ENCODE measurements at places on chromosomes 16 and 17.

- no peak for DNase-seq
These were observed at the start of gene FBXL16 for GRCh38 chr16:705431-706188. TSS of gene FBXL16 (minus strand) at chr16:705801. CDS start at chr16:697405, 8,396 bp downstream.

GRCh38 chr17:43897831-43898230 lies 9.5 kb downstream of the MPP2 start:
- no peak for DNase-seq

GRCh38 chr16:69672998-69673713 lies 53.2 kb downstream of the NQO1 start:
- no peak for DNase-seq

GRCh38 chr17:28861393-28862203 lies 6.8 kb downstream of the ERAL1 start:
- no peak for DNase-seq

- no peak for DNase-seq
These were observed 13.2 kb upstream of the AURKB start for GRCh38 chr17:8223356-8224126.

DNA sequence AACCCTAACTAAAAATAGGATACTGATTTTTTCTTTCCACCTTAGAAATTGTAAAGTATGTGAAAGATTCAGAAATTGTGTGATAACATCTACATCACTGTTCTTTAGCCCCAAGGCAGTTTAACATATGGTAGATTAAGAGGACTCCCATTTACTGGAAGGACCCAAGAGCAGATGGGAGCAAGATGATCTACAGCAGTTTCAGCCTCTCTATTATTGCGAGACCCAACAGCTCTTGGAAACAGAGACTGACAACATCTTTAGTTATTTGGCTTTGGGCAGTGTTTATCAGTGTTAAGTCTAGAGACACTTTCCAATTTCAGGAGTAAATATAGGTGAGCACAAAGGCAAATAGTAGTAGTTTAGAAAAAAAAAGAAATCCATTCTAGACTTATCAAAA lies 124.9 kb upstream of the CORO6 start:
- DNase-seq, result no peak

DNA sequence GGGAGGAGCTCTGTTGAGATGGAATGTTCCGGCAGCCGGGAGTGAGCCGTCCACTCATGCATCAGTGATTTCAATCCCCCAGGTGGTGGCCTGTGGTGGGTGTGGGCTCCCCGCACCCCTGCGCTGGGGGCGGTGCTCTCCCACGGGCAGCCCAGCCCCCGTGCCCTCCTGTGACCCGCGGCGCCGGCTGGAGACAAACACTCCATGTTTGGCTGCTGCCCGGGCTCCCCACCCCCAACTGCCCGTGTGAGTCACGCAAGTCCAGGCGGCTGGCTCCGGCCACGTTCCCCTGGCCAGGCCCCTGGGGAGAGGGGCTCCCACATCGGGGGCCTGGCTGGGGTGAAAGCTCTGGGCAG lies 29.4 kb downstream of the CACNA1H start:
- no peak for DNase-seq

- no peak for DNase-seq
These were observed 72.9 kb downstream of the IL21R start for GRCh38 chr16:27474921-27475320.

GRCh38 chr17:36142235-36142634 lies 34.2 kb downstream of the TBC1D3B start:
- no peak for DNase-seq

- no peak for DNase-seq
These were observed 12.1 kb downstream of the CD300A start for GRCh38 chr17:74478420-74479100.

DNA sequence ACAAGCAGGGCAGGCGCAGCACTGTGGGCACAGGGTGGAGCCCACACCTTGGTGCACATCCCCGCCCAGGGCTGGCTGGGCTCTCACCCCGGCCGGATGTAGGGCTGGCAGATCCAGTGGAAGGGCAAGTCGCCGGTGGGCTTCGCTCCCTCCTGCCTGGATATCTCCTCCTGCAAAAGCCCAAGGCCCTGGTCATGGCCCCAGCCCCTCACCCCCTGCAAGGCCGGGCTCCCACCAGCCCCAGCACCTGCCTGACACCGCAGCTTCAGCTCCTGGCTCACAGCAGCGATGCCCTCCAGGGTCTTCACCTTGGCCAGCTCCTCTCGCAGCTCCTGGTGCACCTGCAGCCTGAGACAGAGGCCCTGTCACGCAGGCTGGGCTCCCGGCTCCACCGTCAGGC lies 5.0 kb downstream of the DUS1L start:
- DNase-seq, result no peak

GRCh38 chr17:59440757-59441463 lies 109.5 kb downstream of the YPEL2 start:
- peak; percentile 74 for DNase-seq

- no peak for DNase-seq
These were observed 2.1 kb downstream of the RHBDL3 start for GRCh38 chr17:32267690-32268205.

DNA sequence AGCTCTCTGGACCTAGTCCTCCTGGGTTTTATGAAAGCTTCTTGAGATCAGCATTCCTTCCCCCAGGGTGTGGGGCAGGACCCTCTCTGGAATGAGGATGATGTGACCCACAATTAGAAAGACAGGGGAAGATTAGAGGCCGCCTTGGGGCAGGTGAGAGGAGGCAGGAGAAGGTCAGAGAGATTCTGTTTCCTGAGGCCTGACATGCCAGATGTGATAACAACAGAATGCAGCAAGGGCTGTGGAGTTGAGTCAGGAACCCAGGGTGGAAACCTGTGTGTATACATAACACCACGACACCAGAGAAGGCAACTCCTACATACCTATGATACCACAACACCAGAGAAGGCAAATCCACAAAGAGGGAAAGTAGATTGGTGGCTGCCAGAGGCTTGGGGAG lies 5.4 kb upstream of the SLC5A10 start:
- no peak for DNase-seq

GRCh38 chr16:89691231-89691985 lies 4.9 kb downstream of the CDK10 start:
- no peak for DNase-seq

DNA sequence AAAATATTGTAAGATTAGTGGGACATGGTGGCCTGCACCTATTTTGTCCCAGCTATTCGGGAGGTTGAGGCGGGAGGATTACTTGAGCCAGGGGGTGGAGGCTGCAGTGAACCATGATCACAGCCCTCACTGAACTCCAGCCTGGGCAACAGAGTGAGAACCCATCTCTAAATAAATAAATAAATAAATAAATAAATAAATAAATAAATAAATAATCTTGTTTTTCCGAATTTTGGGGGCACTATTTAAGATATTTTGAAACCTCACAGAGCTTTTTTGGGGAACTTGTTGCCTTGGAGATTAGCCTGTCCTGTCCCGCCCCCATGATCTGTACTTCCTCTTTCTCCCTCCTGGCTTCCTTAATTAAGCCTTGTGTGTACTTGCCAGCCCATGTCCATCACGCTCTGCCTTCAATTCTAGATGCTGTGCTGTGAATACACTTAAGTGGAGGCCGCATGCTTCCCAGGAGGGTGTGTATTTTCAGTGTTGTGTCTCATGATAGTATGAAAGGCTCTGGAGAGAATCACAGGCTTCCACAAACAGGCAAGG lies 4.4 kb downstream of the LGALS9 start:
- DNase-seq, result no peak

DNA sequence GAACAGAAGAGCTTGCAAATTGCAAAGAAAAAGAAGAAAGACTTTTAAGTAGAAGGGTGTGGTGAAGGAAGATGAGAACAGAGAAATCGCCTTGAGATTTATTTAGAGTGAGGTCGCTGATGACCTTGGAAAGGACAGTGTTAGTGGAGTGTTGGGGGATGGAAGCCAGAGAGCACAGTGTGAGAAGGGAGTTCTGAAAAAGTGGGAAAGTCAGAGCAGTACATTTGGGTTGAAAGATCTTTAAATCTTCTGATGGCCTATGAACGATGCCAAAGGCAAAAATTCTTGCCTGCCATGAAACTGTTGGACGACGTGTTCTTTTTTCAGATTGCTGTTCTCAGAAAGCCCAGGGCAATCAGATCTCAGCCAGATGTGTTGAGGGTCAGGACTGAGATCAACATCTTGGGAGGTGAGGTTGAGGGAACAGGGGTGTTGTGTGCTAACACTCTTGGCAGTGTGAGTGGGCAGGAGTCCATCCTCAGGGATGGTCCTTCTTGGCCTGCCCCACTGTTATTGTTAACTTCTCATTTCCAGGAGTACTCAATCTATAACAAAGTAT lies 330.1 kb downstream of the MAP2K6 start:
- no peak for DNase-seq

DNA sequence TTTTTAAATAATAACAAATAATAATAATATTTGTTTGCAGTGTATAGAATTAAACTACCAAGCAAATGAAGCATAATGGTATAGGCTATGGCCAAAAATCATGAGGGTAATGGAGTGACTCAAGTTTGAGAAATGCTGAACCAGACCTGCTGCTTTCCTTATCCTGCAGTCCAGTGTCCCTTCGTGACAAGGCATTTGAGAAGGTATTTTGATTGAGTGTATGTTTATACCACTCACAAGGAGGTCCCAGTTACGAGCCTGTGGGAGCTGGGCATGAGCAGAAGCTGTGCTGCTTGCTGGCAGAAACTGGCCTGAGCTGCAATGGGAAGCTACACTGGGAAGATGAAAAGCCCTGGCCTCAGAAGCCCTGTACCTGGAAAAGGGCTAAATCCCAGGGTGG lies 50.3 kb downstream of the GNAO1 start:
- DNase-seq, result no peak

DNA sequence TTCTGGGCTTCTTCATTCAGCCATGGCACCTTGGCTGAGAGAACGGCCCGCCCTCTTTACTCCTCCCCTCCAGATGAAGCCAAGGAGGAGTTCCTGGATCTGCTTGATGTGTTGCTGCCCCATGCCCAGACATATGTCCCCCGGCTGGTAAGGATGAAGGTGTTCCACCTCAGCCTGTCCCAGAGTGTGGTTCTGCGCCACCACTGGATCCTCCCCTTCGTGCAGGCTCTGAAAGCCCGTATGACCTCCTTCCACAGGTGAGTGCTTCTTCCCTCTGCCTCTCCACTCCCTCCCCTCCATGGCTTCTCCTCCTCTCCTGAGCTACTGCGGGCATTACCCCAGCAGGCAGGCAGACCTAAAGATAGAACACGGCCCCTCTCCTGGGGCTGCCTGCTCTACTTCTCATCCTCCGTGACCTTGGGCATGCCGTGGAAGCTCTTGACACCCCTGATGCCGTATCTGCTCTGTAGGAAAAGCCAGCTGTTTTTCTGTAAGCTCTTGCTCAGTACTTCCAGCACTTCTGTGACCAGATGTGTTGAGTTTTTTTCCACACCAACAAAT lies 8.7 kb downstream of the USB1 start:
- DNase-seq, result no peak

- DNase-seq, result no peak
These were observed 164.8 kb downstream of the HAPSTR1 start for GRCh38 chr16:9256196-9256595.

DNA sequence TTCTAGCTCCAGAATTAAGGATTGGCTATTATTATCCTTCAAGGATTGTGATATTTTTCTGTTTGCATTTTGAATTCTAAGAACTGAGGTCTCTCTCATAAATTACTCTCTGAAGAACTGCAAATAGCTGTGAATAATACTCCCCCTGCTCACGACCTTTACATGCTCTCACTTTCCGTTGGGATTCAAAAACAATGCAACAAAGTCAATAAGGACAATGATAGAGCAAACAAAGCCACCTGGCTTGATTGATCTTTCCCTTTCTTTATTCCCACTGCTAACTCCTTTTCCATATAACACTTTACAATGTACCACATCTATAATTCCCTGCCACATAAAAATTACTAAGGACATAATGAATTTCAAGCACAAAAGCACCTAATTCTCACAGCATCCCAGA lies 523.0 kb upstream of the CA10 start:
- DNase-seq, result no peak

DNA sequence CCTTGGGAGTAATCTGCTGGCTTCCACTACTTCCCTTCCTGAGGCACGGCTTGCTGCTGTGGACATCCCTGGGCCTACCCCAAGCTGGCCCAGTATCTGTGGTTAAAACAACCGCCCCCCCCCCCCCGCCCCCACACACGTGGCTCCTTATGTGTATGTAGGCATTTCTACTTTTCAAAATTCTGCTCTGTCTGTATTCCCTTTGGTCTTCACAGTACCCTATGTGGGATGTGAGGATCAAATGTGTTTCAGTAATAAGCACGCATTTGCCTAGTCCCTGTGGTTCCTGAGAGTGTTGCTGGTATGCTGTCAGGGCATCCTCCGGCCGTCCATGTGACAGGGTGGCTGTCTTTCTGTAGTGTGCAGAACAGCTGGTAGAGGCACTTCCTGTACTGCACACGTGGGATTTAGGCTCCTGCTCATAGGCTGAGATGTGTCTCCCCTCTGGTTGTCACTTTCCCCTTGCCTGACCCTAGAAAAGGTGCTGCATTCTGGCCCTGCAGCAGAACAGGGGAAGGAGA lies 2.2 kb downstream of the NT5M start:
- DNase-seq, result no peak

DNA sequence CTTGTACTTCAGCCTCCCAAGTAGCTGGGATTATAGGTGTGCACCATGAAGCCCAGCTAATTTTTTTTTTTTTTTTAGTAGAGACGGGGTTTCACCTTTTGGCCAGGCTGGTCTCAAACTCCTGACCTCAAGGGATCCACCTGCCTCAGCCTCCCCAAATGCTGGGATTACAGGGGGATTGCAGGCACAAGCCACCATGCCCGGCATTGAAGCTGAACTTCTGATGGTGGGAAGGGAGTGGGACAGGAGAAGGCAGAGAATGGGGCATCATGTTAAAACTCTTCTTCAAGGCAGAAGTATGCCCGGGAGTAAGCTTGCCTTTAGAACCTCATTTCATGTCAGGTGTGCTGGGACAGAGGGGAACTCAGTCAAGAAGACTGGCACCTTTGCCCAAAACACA lies 48.6 kb upstream of the ZFHX3 start:
- no peak for DNase-seq

DNA sequence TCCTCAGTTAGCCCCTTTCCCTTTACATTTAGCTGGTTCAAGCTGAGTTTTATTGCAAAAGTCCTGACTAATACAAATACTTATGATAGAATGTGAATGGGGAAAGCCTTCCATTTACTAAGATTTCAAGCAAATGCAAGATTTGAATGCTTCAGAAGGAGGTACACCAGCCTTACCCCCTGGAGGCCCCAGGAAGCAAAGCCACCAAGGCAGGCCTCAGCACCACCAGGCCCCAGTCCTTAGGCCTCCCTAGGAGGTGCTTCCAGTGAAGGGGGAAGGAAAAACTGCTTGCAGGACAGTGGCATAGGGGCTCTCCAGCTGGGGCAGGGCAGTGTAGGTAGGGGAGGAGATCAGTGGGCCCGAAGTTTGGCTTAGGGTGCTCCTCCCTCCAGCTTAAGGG lies 7.3 kb upstream of the PRPSAP2 start:
- no peak for DNase-seq

DNA sequence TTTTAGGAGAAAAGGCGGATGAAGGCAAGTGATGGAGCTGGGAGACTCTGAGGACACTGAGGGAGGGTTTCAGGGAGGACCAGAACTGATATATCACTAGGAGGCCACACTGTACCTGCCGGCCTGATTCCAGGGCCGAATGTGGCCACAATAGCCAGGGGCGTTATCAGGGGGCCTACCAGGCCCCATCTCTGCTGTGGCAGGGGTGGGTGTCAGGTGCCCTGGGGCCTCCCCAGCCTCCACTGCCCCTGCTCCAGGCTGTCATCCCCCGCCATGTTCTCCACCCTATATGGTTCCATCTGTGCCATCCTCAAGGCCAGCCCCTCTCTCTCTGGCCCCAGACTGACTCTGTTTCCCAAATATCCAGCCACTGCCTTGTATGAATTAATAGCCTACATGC lies 246.5 kb downstream of the GSG1L start:
- DNase-seq, result no peak

GRCh38 chr17:42406615-42407288 lies 16.3 kb downstream of the CAVIN1 start:
- DNase-seq, result no peak

- no peak for DNase-seq
These were observed 522 bp upstream of the POLDIP2 start for GRCh38 chr17:28357901-28358197.

Measured in stimulated activated CD4-positive, alpha-beta T cell treated with anti-CD3 and anti-CD28 coated beads, Interleukin-1b, Interleukin-23, amount 100 ng/mL, for 1 hour (primary cell).